ENCODE measurements at places on chromosomes 4 and X. TPM values are rescaled to one million over a fixed set of nuclear protein-coding genes. Genes with fewer than 3 reads are reported as not detected.

CTSO gene
- 21.6 TPM for total RNA-seq

- no peaks in the 10 kb centered on the region for H3K4me1 ChIP-seq
- DNase-seq = peak; percentile 23
- H3K27me3 ChIP-seq = no peaks in the 10 kb centered on the region
- no peak overlapping the region for H3K27ac ChIP-seq
Observed at GRCh38 chr4:145041378-145041777, 56.6 kb downstream of the ANAPC10 start.

NIPAL1 gene
- 2.2 TPM for total RNA-seq

DNA sequence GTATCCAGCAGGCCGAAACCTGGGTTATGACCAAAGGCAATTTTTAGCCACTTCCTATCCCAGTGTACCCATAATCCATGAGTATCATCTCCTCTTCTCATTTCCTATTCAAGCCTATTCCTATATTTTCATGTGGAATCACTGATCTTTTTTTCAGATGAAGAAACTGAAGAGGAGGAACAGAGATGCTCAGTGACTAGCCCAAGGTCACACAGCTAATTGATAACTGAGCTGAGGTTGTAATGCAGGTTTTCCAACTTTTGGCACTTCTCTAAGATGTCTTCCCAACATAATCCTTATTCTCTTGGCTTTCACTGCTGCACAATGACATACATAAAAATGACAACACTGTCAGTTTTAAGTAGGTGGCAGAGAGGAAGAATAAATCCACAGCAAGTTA, 15.3 kb downstream of the GRIA3 start:
- H3K27ac ChIP-seq = no peak overlapping the region
- no peaks in the 10 kb centered on the region for H3K4me1 ChIP-seq
- no peaks in the 10 kb centered on the region for H3K36me3 ChIP-seq

GRCh38 chr4:10737337-10737736, 52.8 kb upstream of the CLNK start:
- H3K27me3 ChIP-seq = no peaks in the 10 kb centered on the region
- no peak overlapping the region for H3K4me3 ChIP-seq
- no peaks in the 10 kb centered on the region for H3K4me1 ChIP-seq
- H3K36me3 ChIP-seq = no peaks in the 10 kb centered on the region
- no peak for DNase-seq

- H3K4me3 ChIP-seq = no peak overlapping the region
- peak overlapping the region; percentile 23 for H3K27ac ChIP-seq
- DNase-seq = peak; percentile 85
- H3K4me1 ChIP-seq = no peaks in the 10 kb centered on the region
- no peaks in the 10 kb centered on the region for H3K27me3 ChIP-seq
- no peaks in the 10 kb centered on the region for H3K36me3 ChIP-seq
Observed at GRCh38 chr4:160563552-160564282, 1460.8 kb downstream of the RAPGEF2 start.

- H3K36me3 ChIP-seq = peaks cover 3% of the 10 kb centered on the region
- H3K27me3 ChIP-seq = no peaks in the 10 kb centered on the region
- H3K27ac ChIP-seq = no peak overlapping the region
Observed at GRCh38 chr4:62004881-62005280, 804.8 kb downstream of the ADGRL3 start.

COMMD8 gene
- 13.8 TPM for total RNA-seq

DNA sequence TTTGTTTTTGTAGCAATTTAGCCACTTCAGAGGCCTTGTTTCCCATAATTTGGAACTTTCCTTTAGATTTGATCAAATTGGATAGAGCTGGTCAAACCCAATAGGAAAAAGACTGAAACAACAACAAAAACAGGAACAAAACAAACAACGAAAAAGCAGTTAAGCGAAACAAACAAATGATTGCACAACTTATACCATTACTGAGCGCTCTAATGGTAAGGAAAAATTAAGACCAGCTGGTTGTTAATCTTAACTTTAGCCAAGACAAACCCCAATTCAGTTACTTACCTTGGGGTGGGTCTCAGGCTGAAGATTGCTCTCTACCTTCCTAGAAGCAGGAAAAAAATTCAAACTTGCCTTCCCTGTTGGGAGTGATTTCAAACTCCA, 38.3 kb downstream of the SPCS3 start:
- H3K27ac ChIP-seq = no peak overlapping the region
- DNase-seq = no peak
- H3K4me1 ChIP-seq = no peaks in the 10 kb centered on the region
- H3K4me3 ChIP-seq = no peak overlapping the region
- no peaks in the 10 kb centered on the region for H3K36me3 ChIP-seq

CENPVL3 gene
- 0.09 TPM for total RNA-seq

DNA sequence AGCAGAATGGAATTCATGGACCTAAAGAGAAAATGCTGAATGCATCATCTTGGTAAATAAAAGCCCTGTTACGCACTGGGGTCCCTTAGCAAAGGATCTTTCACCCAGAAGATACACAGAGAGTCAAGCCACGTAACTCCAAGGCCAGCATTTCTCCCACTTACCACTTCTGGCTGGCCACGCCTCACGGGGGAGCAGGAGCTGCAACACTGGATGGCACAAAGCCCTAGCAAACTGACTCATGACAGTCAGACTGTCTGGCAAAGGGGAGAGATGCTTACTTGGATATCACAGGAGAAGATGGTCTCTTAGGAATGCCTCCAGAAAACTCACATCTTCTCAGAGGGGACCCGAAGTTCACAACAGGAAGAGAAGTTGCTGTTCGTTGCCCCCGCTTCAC, 51.4 kb upstream of the BCLAF3 start:
- no peak overlapping the region for H3K27ac ChIP-seq
- H3K4me3 ChIP-seq = no peak overlapping the region
- no peak for DNase-seq
- no peaks in the 10 kb centered on the region for H3K4me1 ChIP-seq
- H3K36me3 ChIP-seq = no peaks in the 10 kb centered on the region
- H3K27me3 ChIP-seq = peaks cover 31% of the 10 kb centered on the region

- DNase-seq = peak; percentile 78
- H3K27ac ChIP-seq = no peak overlapping the region
- H3K36me3 ChIP-seq = no peaks in the 10 kb centered on the region
- no peaks in the 10 kb centered on the region for H3K27me3 ChIP-seq
- no peak overlapping the region for H3K4me3 ChIP-seq
- H3K4me1 ChIP-seq = no peaks in the 10 kb centered on the region
Observed at GRCh38 chr4:64158648-64159326, 250.5 kb downstream of the TECRL start.

- peaks cover under 1% of the 10 kb centered on the region for H3K4me1 ChIP-seq
- H3K27me3 ChIP-seq = peaks cover 10% of the 10 kb centered on the region
- H3K27ac ChIP-seq = no peak overlapping the region
Observed at GRCh38 chrX:13770013-13770535, 35.5 kb downstream of the OFD1 start.

DHRSX gene
- 11.4 TPM for total RNA-seq

Data from muscle of leg (tissue), 16 donors.